ENCODE measurements at places on chromosomes 2 and 18. TPM values are rescaled to one million over a fixed set of nuclear protein-coding genes. Genes with fewer than 3 reads are reported as not detected.

CPO gene
- total RNA-seq, result 1.4 TPM

SIX3 gene
- total RNA-seq, result 0.37 TPM

LIMS2 gene
- 14.5 TPM for total RNA-seq

GRCh38 chr2:208360259-208361076 is 46.1 kb upstream of the PTH2R start:
- DNase-seq, result no peak

DNA sequence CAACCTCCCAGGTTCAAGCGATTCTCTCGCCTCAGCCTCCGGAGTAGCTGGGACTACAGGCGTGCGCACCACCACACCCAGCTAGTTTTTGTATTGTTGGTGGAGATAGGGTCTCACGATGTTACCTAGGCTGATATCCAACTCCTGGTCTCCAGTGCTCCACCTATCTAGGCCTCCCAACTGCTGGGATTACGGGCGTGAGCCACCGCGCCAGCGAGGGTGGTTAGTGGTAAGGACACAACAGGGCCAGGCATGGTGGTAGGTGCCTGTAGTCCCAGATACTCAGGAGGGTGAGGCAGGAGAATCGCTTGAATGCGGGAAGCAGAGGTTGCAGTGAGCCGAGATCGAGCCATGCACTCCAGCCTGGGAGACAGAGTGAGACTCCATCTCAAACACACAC is 26.6 kb upstream of the DUSP2 start:
- no peak for DNase-seq

- DNase-seq, result no peak
Measured at GRCh38 chr2:241546771-241547498, 11.6 kb upstream of the BOK start.

DNA sequence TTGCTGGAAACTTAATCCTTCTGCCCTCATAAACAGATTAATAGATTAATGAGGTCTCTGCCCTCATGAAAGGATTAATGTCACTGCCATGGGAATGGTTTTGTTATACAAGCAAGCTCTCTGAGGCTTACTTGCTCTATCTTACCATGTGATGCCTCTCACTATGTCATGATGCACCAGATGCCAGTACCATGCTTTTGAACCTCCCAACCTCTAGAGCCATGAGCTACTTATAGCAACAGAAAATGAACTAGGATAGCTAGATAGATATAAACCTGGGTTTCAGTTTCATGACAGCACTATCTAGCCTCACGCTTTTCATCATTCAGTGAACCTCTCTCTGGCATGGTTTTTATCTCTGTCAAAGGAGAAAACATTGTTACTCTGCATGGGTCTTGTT is 371.6 kb upstream of the LRP1B start:
- no peak for DNase-seq

Measured in dorsolateral prefrontal cortex (tissue), 122 donors.